ENCODE measurements at places on chromosomes 3 and 15.

- DNase-seq: no peak
Observed at GRCh38 chr3:153679714-153680113, 441.5 kb upstream of the ARHGEF26 start.

GRCh38 chr3:155876037-155876436, 5.6 kb downstream of the GMPS start:
- no peak for DNase-seq

DNA sequence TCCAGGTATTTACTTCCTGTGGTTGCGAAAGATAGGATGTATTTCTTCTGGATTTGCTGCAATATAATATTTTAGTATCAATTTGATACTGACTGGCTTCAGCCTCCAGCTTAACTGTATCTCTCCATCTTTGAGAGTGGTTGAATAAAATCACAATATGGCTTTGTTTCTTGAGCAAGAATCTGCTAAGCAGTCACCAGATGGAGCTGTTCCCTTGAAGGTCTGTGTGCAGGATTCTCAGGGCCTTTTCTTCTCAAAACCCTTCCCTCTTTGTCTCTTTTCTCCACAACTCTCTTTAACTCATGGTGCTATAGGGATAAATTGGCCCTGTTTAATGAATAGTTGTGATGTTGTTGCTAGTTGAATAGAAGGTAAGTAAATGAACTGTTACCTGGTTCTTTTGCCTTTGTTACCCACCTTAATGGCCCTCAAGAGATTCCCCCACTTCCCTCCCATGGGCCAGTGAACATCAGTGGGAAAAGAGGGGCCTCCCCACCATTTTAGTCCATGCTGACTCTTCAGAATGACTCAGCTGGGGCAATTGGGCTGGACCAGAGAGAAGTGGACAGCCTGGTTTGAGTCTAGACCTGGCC, 34.8 kb upstream of the RAB6B start:
- DNase-seq: no peak

- DNase-seq: no peak
Observed at GRCh38 chr3:9196020-9196419, 53.4 kb downstream of the SRGAP3 start.

- DNase-seq: no peak
Observed at GRCh38 chr15:56672721-56673120, 60.6 kb downstream of the ZNF280D start.

- DNase-seq: no peak
Observed at GRCh38 chr3:161319867-161320266, 51.5 kb downstream of the SPTSSB start.

DNA sequence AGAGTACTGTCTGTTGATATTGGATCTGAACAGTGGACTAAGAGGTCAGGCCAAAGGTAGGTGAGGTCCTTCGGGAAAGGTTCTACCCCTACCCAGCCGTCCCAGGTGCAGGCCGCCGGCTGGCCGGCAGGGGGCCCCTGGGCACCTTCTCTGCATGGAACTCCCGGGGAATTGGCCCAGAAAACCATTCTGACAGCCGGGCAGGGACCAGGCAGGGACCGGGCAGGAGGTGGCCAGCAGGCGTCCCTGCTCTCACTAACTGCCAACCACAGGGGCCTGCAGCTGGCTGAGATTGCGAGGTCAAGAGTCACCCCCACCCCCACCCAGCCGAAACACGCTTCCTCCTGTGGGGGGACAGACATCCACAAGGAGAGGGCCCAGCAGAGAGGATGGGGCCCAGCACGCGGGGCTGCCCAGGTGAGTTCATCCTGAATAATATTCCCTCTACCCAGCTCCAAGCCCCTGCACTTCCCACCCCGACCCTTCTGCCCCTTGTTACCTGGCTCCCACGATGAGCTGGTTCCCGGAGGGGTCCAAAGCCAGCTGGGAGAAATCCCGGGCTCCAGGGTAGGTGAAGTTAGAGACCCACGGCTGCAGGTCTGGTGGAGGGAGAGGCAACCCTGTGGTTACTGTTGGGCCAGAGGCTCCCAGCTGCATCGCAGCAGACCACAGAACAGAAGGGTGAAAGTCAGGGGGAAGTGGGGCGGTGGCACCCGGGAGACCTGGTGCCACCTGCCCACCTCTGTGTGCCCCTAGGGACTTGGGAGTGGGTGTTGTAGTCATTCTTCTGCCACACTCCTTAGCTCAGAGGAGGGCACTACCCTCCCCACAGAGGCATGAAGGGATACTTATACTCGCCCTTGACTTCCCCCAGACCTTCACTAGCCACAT, 84.4 kb downstream of the SEMA5B start:
- peak; percentile 85 for DNase-seq

GRCh38 chr15:57229051-57229450, 147.3 kb upstream of the CGNL1 start:
- DNase-seq: no peak

DNA sequence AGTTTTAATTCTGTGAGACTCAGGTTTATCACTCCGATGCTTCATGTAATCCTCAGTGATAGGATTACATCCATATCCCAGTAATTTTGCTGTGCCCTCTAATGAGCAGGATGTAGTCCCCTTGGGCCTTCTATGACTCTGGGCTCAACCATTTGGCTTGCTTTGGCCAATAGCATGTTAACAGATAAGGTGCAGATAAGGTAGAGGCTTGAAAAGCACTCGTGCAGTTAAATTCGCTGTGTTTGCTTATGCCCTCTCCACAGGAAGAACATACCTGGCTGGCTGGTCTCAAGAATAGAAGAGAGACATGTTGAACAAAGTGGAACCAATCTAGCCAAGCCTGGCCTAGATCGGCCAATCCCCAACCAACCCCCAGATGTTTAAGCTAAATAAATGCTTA, 20.1 kb downstream of the CCDC13 start:
- DNase-seq: no peak

DNA sequence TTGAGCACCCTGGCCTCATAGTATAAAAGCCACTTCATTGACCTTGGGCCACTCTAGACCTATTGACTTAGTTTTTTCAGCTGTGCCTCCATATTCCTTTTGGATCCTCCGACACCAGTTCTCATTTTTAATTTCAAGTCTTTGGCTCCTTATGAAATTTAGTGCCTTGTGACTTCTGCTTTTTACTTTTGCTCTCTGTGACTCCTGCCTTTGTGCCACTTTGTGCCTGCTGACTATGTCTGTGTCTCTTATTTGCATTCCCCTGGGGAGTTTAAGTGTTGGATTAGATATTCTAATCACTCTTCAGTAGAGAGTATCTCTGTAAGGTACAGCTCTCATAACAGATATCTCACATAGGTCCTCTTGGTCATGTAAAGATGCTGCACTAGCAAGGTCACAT, 39.6 kb upstream of the GPR149 start:
- no peak for DNase-seq

- no peak for DNase-seq
Observed at GRCh38 chr3:81452418-81452817, 309.0 kb downstream of the GBE1 start.

DNA sequence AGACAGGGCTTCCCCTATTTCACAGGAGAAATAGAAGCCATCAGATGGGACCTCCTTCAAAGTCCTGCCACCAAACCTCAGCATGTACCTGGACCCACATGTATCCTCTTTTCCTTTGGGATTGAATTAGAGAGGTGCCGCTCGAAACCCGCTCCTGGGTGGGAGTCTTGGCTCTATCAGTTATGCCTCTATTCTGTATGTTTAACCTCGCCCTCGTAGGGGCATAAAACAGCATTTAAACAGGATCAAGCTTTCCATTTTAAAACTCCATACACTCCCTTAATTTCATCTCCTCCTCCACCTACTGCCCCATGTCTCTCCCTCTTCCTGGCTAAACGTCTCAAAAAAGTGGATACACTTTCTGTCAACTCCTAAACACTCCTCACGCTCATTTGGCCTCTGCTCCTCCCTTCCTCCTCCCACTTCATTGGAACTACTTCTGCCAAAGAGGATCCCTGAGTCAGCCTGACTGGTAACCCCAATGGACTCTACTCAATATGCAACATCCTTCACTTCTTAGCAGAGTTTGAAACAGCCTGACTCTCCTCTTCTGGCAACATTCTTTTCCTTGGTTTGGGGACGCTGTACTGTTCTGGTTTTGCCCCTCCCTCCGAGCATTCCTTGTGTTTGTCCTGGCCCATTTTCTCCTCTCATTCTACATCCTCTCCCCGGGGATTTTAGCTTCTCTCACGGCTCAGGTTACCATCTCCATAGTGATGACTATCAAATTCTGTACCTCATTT, 23.0 kb upstream of the MUC20 start:
- DNase-seq: no peak

- no peak for DNase-seq
Observed at GRCh38 chr3:57331078-57331610, 38.7 kb upstream of the ASB14 start.

- DNase-seq: no peak
Observed at GRCh38 chr3:64174328-64174727, 50.9 kb downstream of the PRICKLE2 start.

DNA sequence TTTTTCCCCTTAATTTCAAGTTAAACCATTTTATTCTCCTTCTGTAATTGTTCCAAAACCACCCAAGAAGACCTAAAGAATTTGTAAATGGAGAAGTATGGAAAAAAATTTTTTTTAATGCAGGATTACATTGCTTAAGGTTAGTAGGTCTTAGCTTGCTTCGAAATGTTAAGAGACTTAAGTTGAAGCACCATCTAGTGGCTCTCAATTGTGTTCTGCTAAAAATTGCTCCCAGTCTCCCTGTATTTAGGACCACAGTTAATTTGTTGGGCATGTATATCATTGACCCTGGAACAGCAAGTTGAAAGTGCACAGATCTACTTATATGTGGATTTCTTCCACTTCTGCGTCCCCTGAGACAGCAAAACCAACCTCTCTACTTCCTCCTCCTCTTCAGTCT, 32.4 kb downstream of the CD200R1L start:
- DNase-seq: no peak

DNA sequence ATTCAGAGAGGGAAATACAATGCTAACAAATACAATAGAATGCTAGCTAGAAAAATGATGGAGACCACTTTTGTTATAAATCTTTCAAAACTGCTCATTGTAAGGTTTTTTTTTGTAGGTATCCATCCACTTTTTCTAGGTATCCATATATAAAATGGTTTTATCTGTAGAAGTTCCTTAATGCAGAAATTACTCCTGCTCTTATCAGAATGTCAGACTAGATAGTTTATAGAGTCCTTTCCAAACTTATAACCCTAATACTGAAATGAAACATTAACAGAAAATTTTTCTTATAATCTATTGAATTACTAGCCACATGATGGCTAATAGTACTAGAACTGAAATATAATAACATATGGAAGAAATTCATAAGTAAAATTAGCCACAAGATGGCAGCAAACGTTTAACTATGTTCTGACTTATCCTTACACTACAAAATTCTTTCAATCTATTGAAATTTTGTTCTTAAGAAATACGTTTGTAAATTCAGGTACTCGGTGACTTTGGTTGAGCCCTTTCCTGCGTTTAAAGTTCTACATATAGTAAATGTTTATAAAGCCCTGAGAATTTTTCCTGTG, 58.5 kb downstream of the ECT2 start:
- DNase-seq: no peak

DNA sequence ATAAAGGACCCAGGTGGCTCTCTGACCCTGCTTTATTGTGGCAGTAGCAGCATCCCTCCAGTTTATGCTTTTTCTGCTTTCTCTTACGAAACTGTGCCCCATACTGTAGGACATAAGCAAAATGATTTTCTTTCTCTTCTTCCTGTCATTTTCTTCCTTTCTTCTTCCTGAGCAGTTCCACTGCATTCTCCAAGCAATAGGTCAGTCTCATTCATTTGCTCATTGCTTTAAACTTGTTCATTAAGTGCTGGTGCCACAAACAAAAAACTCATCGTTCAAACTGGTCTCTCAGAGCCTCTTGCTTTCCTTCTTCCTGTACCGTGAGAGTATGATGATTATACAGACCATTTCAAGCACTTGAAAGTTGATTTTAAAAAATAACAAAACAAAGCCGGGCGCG, 66.8 kb downstream of the PDE8A start:
- DNase-seq: no peak

DNA sequence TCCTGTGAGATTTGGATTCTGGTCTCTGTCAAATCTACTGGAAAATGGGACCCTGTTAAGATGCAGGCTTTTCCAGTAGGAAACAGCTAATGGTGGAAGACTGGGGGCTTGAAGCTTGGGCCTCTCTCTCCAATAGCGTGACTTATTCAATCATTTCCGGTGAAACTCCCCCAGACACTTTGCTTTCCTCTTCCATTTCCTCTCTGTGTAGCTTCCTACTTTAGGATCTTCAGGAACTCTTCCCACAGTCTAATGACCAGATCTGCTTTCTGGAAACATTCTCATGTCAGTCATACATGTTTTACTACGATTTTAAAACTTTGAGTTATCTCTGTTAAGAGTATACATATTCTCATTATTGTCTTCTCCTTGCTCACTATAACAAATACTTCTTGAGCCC, 28.0 kb upstream of the TPRG1 start:
- no peak for DNase-seq

GRCh38 chr3:117102426-117102825, 392.8 kb downstream of the TUSC7 start:
- no peak for DNase-seq

DNA sequence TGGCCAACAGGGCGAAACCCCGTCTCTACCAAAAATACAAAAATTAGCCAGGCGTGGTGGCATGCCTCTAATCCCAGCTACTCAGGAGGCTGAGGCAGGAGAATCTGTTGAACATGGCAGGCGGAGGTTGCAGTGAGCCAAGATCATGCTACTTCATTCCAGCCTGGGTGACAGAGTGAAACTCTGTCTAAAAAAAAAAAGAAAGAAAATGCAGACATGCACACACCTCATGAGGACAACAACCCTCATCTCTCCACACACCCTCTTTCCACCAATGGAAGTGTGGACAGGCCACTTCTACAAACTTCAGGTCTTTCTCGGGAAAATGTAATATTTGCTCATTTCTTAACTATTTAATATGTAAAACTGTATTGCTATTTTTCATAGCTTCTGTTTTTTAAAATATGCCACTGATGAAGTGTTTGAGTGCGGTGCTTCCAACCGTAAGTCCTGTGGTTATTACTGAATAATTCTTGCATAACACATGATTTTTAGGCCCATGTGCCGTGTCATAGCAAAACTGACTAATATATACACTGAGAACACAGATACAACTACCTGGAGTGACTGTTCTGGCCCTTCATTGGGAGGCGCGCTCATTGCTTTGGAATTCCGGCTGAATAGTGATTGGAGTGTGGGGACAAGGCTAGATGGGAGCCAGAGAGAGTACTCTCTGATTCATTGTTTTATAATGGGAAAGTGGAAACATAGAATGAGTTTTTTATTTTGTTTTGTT, 23.1 kb downstream of the LRRC31 start:
- DNase-seq: no peak

DNA sequence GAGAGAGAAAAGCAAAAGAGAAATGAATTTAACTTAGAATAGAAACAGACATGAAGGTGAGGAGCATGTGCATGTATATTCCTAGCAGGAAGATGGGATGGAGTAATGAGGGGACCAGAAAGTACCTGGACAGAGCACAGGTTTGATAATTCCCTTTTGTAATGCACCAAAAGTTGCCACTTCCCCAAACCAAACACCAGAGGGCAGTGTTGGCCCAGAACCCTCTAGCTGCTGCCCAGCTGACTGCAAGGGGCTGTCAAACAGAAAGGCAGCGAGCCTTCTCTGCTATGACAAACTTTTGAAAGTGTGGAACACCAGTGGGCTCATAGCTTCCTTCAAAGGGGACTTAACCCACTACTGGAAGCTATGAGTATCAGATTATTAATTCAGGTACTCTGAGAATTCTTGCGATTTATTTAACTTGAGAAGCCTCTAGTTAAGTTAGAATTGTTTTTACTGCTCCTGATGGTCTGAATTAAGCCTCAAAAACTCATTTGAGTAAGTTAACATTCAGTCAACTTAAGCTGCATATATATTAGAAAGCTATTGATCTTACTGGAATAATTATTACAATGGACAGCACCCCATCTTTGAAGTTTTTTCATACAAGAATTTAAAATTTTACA, 234.9 kb downstream of the NEK10 start:
- peak; percentile 50 for DNase-seq

GRCh38 chr3:59392116-59392515, 342.3 kb upstream of the CFAP20DC start:
- no peak for DNase-seq

Data from progenitor cell of endocrine pancreas (in vitro differentiated cells).